ENCODE measurements at places on chromosomes 13 and 19.
A peak's percentile ranks its signal among the peaks of the same experiment; 100 is the strongest.

- H3K27me3 ChIP-seq: peaks cover 26% of the 10 kb centered on the region
- no peaks in the 10 kb centered on the region for H3K4me1 ChIP-seq
- no peak overlapping the region for H3K27ac ChIP-seq
- no peak for DNase-seq
- H3K4me3 ChIP-seq: no peak overlapping the region
- no peaks in the 10 kb centered on the region for H3K36me3 ChIP-seq
Observed at GRCh38 chr19:51158474-51159129, 16.5 kb downstream of the SIGLEC7 start.

DNA sequence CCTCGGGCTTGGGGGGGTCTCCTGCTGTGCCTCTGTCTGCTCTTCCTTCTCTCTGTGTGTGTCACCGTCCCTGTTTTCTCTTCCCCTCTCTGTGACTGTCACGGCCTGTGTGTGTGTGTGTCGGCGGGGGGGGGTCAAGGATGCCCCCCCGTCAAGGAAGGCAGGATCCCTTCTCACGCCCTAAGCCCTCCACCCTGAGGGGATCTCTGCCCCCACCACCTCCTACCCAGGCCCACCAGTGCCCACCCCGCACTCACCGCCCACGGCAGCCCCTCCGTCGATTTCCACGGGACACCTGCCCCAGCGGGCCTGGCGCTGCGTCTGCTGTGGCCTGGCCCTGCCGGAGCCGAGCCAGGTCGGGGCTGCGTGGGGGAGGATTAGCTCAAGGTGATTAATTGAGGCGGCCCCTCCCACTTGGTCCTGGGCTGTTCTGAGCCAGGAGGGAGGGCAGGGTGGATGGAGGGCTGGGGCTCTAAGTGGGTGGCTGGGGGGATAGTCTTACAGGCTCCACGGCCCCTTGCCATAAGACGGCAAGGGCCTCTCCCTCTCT is at the start of gene RAX2:
Gene RAX2, minus strand, starts transcription at position 323 of the 550 bp plus-strand sequence. CDS start 486 bp downstream, outside the sequence.
- H3K4me3 ChIP-seq: no peak within 1 kb of the TSS
- peaks cover 3% of the 10 kb centered on the region for H3K36me3 ChIP-seq
- H3K27ac ChIP-seq: no peak within 1 kb of the TSS
- DNase-seq: no peak

DNA sequence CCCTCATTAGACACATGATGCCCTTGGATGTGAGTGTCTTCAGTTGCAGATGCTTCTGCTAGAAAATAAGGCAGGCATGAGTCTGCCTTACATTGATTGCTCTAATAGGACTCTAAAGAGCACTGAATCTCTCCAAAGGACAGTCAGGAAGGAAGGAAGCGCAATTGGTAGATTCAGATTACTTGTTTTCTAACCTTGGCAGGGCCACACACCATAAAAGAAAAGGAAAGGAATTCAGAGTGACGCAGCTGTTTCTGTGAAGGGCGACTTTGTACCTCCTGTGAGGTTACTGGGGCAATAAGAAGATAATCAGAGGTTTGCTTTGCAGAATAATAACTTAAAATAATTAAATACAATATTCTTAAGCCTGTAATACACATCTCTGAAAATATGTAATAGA is 48.0 kb downstream of the FRY start:
- peaks cover 10% of the 10 kb centered on the region for H3K36me3 ChIP-seq
- no peak for DNase-seq
- no peaks in the 10 kb centered on the region for H3K27me3 ChIP-seq
- H3K4me3 ChIP-seq: no peak overlapping the region
- peaks cover 6% of the 10 kb centered on the region for H3K4me1 ChIP-seq

DNA sequence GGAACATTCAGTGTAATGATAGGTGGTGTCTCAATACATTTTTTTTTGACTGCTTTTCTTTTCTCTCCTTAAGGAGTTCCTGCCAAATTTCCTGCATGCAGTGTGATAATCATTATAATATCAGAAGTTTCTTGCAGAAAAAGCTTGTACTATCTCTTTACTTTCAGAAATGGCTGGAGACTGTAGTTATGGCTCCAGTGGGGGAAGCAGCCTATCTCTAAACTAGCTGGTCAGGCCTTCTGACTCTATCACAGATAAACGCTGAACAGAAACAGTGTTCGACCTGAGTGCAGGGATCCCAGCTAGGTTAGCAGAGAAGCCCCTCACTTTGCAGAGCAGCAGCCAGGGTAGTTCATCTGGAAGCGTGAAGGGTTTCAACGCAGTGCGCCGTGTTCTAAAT is 1.9 kb downstream of the CCNE1 start:
- H3K27ac ChIP-seq: no peak overlapping the region
- peaks cover 3% of the 10 kb centered on the region for H3K36me3 ChIP-seq
- no peaks in the 10 kb centered on the region for H3K27me3 ChIP-seq
- H3K4me1 ChIP-seq: peaks cover 4% of the 10 kb centered on the region
- peak; percentile 30 for DNase-seq

DNA sequence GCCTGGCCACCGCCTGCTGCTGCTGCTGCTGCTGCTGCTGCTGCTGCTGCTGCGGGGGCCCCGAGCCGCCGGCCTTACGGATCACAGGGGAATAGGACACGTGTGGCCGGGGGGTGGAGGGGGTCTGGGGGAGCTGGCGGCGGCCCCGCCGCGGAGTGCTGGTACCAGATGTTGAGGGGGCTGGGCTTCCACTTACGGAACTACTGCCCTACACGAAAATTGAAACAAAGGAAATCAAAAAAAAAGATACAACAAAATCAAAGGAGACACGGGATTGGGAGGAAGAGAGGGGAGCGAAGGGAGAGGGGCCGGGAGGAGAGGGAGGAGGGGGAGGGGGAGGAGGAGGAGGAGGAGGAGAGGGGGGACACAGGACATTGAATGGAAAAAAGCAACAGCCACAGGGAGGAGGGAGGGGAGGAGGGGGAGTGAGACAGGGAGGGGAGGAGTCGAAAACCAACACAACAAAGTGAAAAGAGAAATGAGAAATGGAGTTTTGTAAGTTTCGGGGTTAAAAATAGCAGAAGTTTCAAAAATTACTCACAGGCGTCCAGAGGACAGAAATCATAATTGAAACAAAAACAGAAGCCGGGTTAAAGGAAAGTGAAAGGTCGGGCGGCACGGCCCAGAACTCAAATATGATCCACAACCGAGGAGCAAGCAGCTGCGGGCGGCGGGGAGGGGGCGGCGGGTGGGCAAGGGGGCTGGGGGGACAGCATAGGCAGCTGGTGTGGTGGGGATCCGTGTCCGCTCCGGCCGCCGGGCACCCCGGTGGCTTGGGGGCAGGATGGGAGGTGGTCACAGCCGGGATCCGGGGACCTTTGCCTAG is 57.8 kb downstream of the IER2 start:
- H3K27me3 ChIP-seq: no peaks in the 10 kb centered on the region
- H3K27ac ChIP-seq: peak overlapping the region; percentile 77
- peaks cover 6% of the 10 kb centered on the region for H3K4me1 ChIP-seq
- no peaks in the 10 kb centered on the region for H3K36me3 ChIP-seq

DNA sequence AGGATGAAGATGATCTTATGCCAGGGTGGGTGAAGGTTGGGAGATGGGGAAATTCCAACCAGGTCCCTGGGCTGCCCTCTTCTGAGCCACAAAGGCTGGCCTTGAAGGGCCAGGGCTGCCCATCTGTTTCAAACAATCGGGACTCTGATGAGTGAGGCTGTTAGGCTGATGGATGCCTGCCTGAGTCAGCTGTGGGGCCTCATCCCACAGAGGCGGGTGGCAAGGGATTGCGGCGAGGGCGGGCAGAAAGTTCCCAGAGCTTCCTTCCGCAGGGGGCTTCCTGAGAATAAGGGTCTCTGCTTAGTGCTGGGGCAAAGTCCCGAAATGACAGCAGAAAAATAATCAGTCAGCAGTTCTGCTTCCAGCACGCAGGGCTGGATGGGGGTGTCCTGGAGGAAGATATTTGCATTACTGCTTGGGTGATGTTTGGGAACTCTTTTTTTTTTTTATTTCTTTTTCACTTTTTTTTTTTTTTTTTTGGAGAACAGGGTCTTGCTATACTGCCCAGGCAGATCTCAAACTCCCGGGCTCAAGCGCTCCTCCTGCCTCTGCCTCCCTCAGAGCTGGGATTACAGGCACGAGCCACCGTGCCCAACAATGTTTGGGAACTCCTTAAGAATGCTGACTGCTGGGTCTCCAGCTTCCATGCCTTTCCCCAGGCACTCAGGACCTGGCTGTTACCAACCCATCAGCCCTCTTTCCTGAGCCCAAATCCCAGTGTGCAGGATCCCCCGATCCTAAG is 14.1 kb downstream of the SH3GL1 start:
- peaks cover 72% of the 10 kb centered on the region for H3K4me1 ChIP-seq
- no peaks in the 10 kb centered on the region for H3K27me3 ChIP-seq
- peak overlapping the region; percentile 90 for H3K27ac ChIP-seq
- H3K4me3 ChIP-seq: no peak overlapping the region

DNA sequence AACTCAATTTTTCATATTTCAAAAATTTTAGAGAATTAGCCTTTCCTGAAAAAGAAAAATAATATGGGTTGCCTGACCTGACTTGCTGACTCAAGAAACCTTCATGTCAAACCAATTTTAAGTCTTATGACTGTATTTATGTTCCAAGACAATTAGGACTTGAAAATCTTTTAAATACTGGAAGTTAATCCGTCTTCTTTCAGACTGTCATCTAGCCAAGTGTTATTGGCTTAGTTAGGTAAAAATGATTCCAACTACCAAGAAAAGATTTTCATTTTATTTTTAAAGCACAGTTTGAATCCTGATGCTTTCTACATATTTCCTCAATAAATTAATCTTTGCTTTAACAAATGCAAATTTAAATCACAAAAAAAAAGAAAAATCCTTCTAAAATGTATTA is 337.6 kb downstream of the SLITRK6 start:
- H3K4me3 ChIP-seq: no peak overlapping the region
- no peak for DNase-seq
- H3K27ac ChIP-seq: no peak overlapping the region
- no peaks in the 10 kb centered on the region for H3K27me3 ChIP-seq
- H3K36me3 ChIP-seq: peaks cover 3% of the 10 kb centered on the region

- peaks cover 62% of the 10 kb centered on the region for H3K4me1 ChIP-seq
- H3K27me3 ChIP-seq: no peaks in the 10 kb centered on the region
- no peaks in the 10 kb centered on the region for H3K36me3 ChIP-seq
- DNase-seq: no peak
Observed at GRCh38 chr13:35856084-35856483, 275.1 kb downstream of the DCLK1 start.

DNA sequence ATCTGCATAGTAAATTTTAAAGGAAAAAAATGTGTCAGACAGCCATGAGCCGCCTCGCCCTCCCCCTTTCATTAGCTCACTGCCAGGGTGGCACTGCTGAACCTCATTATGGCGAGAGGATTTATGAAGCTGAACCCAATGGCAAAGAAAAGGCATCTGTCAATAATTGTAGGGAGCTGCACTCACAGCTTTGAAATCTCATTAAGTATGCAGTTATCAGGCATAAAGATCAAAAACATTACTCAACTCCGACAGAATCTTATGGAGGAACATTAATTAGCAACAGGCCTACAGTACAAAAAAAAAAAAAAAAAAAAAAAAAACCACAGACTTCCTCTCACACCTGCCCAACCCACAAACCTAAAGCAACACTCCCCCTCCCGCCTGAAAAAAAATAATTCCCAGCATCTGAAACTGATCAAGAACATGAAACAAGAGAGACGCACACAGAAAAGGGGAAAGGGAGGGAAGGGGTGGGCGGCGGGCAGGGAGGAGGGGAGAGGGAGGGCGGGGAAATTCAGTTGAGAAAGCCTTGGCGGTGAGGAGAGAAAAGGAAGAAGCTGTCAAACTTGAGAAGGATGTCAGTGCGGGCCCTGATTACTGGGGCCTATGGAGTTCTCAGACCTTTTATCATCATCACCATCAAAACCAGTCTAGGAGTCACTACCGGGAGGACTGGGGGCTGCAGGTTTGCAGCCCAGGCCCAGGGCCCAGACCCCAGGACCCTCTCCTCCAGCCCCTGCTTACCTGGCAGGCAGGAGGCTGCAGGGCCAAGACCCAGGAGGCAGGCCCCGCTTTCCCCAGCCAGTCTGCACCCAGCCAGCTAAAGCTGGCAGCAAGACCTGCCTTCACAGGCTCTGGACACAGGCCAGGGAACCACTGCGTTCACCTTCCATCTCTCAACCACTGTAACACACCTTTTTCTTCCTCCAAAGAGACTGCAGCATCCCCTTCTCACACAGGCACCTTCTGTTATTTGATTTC is 8.9 kb downstream of the TSHZ3 start:
- peak overlapping the region; percentile 90 for H3K27ac ChIP-seq
- peaks cover 3% of the 10 kb centered on the region for H3K36me3 ChIP-seq
- no peaks in the 10 kb centered on the region for H3K27me3 ChIP-seq
- no peak overlapping the region for H3K4me3 ChIP-seq
- DNase-seq: no peak

- no peaks in the 10 kb centered on the region for H3K27me3 ChIP-seq
- peak overlapping the region; percentile 13 for H3K27ac ChIP-seq
- H3K36me3 ChIP-seq: peaks cover 4% of the 10 kb centered on the region
- H3K4me3 ChIP-seq: no peak overlapping the region
Observed at GRCh38 chr13:73995736-73996135, 138.5 kb downstream of the KLF12 start.

DNA sequence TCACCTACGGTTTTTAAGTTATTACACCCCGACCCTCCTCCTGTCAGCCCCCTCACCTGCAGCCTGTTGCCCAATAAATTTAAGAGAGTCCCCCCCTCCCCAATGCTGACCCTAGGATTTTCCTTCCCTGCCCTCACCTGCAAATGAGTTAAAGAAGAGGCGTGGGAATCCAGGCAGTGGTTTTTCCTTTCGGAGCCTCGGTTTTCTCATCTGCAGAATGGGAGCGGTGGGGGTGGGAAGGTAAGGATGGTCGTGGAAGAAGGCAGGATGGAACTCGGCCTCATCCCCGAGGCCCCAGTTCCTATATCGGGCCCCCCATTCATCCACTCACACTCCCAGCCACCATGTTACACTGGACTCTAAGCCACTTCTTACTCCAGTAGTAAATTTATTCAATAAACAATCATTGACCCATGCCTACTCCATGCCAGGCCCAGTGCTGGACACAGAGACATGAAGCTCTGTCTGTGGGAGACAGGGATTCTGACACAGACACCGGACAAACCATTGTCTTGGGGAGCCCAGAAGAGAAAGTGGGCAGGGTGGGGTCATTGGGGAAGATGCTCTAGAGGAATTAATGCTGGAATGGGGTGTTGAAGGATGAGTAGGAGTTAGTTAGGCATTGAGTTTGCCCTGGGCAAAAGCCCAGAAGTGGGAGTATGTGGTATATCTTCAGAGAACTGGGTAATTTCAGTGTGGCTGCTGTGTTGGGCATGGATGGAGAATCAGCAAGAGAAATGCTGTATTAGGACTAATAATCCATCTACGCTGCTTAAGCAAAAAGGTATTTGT is 19.2 kb downstream of the CKM start:
- H3K27me3 ChIP-seq: no peaks in the 10 kb centered on the region
- peaks cover 6% of the 10 kb centered on the region for H3K4me1 ChIP-seq
- no peak for DNase-seq
- no peak overlapping the region for H3K4me3 ChIP-seq
- no peak overlapping the region for H3K27ac ChIP-seq
